Stimulated activated naive B cell treated with anti-CD40 and anti-IgM and Interleukin-4, amounts not matched to agents 10 μg/mL and 1 μg/mL and 100 μg/mL, for 72 hours (primary cell): ENCODE measurements at places on chromosomes 2 and 18.
A peak's percentile ranks its signal among the peaks of the same experiment; 100 is the strongest.

- H3K27ac ChIP-seq, result no peak overlapping the region
- peaks cover 5% of the 10 kb centered on the region for H3K27me3 ChIP-seq
- no peak for DNase-seq
These were observed 260.4 kb downstream of the ZNF516 start for GRCh38 chr18:76234676-76235060.

GRCh38 chr2:12127638-12128037 is 381.2 kb downstream of the LPIN1 start:
- peak overlapping the region; percentile 17 for H3K4me3 ChIP-seq
- no peaks in the 10 kb centered on the region for H3K36me3 ChIP-seq
- peak overlapping the region; percentile 15 for H3K27ac ChIP-seq
- DNase-seq, result no peak
- peaks cover 15% of the 10 kb centered on the region for H3K4me1 ChIP-seq

DNA sequence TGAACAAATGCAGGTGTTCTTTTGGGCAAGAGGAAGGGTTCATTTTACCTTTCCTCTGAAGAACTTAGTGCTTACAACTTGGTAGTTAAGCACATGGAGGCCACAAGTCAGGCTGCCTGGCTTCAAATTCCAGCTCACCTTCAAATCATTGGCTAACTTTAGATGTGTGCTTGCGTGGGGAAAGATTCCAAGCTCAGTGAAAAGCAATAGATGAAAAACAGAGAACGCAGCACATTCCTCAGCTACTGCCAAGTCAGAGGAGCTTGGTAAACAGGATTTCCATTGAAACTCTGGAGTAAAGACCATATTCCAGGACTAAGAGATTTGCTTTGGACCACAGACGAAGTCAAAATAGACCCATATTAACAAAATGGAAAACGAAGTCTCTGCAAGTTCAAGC is 96.3 kb upstream of the ASB18 start:
- no peaks in the 10 kb centered on the region for H3K36me3 ChIP-seq
- peaks cover 3% of the 10 kb centered on the region for H3K4me1 ChIP-seq
- H3K27ac ChIP-seq, result no peak overlapping the region
- no peak for DNase-seq
- H3K4me3 ChIP-seq, result no peak overlapping the region

GRCh38 chr2:125861461-125861860 is 794.5 kb upstream of the GYPC start:
- no peak overlapping the region for H3K27ac ChIP-seq
- H3K36me3 ChIP-seq, result no peaks in the 10 kb centered on the region
- H3K4me3 ChIP-seq, result no peak overlapping the region
- no peak for DNase-seq
- no peaks in the 10 kb centered on the region for H3K4me1 ChIP-seq

- H3K4me3 ChIP-seq, result no peak overlapping the region
- H3K27ac ChIP-seq, result no peak overlapping the region
- no peaks in the 10 kb centered on the region for H3K4me1 ChIP-seq
These were observed 2030.6 kb upstream of the CELF4 start for GRCh38 chr18:39596221-39596620.

DNA sequence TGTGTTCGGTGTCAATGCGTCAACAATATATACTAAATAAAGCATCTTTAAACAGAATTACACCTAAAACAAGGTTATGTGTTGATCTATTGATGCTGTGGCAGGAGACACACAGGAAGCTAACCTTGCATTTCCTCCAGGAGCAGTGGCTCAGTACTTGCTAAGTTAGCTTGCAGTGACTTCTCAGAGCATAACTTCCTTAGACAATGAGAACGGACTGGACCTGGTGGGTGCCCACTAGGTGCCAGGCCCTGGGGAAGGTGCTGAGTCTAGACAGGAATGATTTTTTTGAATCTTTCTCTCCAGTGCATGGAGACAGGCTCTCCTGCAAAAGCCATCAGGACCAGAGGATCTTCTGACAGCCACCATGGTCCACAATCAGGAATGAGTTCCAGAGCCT is 73.8 kb upstream of the MGAT4A start:
- H3K4me3 ChIP-seq, result no peak overlapping the region
- no peak overlapping the region for H3K27ac ChIP-seq
- H3K4me1 ChIP-seq, result no peaks in the 10 kb centered on the region
- no peaks in the 10 kb centered on the region for H3K36me3 ChIP-seq

GRCh38 chr2:199383021-199383420 is 74.7 kb downstream of the SATB2 start:
- no peaks in the 10 kb centered on the region for H3K27me3 ChIP-seq
- H3K27ac ChIP-seq, result no peak overlapping the region
- no peaks in the 10 kb centered on the region for H3K4me1 ChIP-seq
- no peak for DNase-seq
- no peak overlapping the region for H3K4me3 ChIP-seq
- H3K36me3 ChIP-seq, result no peaks in the 10 kb centered on the region

DNA sequence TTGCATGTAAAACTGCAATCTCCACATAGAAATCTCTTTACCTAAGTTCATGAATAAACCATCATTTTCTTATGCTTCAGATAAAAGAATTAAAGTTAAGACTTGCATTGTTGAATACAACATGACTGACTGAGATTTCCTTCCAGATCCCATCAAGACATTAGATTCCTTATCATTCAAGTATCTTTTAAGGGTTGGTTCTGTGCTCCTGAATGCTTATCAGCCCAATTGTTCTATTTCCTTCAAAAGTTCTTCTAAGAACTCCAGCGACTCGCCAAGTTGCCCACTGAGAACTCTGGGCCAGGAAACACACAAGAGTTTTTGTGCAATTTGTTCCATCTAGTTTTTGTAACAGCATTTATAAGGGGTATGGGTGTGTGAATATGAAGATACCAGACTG is 120.3 kb downstream of the RBMS1 start:
- no peak for DNase-seq
- H3K27me3 ChIP-seq, result no peaks in the 10 kb centered on the region
- peak overlapping the region; percentile 38 for H3K4me3 ChIP-seq
- H3K4me1 ChIP-seq, result peaks cover 37% of the 10 kb centered on the region
- peak overlapping the region; percentile 43 for H3K27ac ChIP-seq

DNA sequence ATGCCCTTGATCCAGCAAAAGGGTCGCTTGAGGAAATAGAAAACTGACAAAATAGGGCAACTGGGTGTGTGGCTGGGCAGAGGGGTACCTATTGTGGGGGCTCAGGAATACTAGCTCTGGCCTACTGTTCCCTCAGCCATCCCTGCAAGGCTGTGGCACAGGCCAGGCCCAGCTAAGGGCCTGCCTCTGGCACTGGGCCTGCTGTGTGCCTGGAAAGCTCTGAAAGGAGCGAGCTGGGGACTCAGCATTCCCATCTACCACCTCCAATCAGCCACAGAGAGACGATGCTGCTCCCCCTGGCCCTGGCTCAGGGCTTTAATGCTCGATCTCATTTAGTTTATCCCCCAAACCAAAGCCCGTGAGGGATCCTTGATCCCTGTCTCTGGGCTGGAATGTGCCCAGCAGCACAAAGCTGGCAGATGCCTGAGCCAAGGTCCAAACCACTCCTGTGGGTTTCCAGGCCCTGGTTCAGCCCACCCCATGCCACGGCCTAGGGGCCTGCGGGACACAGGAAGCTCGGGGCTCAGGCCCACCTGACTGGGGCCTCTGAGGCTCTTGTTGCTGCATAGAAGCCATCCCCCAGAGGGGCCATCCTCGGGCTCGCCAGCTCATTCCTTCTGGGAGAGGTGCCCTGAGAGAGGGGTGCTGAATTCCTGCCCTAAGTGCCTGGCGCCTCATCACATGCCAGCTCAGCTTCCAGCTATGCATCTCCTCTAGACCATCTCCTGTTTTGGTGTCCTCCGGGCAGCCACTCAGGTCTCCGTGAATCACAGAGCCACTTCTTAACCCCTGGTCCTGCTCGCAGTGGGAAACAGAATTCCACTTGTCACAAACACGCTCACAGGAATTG is 43.0 kb upstream of the KCNF1 start:
- H3K27ac ChIP-seq, result no peak overlapping the region
- H3K4me1 ChIP-seq, result peaks cover 14% of the 10 kb centered on the region
- no peak for DNase-seq
- H3K27me3 ChIP-seq, result peaks cover 11% of the 10 kb centered on the region
- peaks cover 5% of the 10 kb centered on the region for H3K36me3 ChIP-seq

- no peaks in the 10 kb centered on the region for H3K36me3 ChIP-seq
- H3K27ac ChIP-seq, result no peak overlapping the region
- DNase-seq, result no peak
- H3K27me3 ChIP-seq, result peaks cover 30% of the 10 kb centered on the region
These were observed 29.3 kb upstream of the FOXI3 start for GRCh38 chr2:88481691-88482336.

GRCh38 chr18:75314117-75314516 is 103.5 kb downstream of the TSHZ1 start:
- no peak overlapping the region for H3K27ac ChIP-seq
- H3K36me3 ChIP-seq, result no peaks in the 10 kb centered on the region
- H3K27me3 ChIP-seq, result peaks cover 39% of the 10 kb centered on the region
- no peaks in the 10 kb centered on the region for H3K4me1 ChIP-seq
- H3K4me3 ChIP-seq, result no peak overlapping the region

GRCh38 chr2:70991742-70992141 is 2.9 kb downstream of the TEX261 start:
- H3K27me3 ChIP-seq, result no peaks in the 10 kb centered on the region
- no peak overlapping the region for H3K4me3 ChIP-seq
- H3K36me3 ChIP-seq, result peaks cover 40% of the 10 kb centered on the region
- peaks cover 26% of the 10 kb centered on the region for H3K4me1 ChIP-seq
- peak overlapping the region; percentile 52 for H3K27ac ChIP-seq

- DNase-seq, result peak; percentile 27
- peak overlapping the region; percentile 98 for H3K27ac ChIP-seq
- H3K4me3 ChIP-seq, result peak overlapping the region; percentile 96
- peaks cover 28% of the 10 kb centered on the region for H3K4me1 ChIP-seq
- no peaks in the 10 kb centered on the region for H3K36me3 ChIP-seq
These were observed 32.8 kb downstream of the TTC32 start for GRCh38 chr2:19868701-19869580.

DNA sequence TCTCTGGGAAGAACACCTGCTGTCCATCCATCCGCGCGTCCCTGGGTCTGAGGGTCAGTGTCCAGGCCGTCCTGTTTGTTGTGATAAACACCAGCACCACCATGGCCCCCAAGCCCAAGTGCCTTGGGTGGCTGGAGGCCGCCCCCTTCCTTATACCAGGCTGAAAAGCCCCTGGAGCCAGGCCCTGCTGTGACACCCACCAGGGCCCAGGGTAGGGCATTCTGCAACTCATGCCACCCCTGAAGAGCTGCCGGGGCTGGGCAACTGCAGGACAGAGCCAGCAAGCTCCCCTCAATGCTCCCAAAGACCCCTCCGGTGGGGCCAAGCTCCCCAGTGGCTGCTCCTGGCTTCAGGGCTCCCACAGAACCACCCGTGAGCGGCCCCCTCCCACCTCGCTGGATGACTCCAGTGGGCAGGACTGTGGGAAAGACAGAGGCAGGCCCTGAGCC is 31.9 kb upstream of the SNED1 start:
- H3K4me3 ChIP-seq, result no peak overlapping the region
- no peak for DNase-seq
- no peak overlapping the region for H3K27ac ChIP-seq
- no peaks in the 10 kb centered on the region for H3K4me1 ChIP-seq
- H3K36me3 ChIP-seq, result no peaks in the 10 kb centered on the region

DNA sequence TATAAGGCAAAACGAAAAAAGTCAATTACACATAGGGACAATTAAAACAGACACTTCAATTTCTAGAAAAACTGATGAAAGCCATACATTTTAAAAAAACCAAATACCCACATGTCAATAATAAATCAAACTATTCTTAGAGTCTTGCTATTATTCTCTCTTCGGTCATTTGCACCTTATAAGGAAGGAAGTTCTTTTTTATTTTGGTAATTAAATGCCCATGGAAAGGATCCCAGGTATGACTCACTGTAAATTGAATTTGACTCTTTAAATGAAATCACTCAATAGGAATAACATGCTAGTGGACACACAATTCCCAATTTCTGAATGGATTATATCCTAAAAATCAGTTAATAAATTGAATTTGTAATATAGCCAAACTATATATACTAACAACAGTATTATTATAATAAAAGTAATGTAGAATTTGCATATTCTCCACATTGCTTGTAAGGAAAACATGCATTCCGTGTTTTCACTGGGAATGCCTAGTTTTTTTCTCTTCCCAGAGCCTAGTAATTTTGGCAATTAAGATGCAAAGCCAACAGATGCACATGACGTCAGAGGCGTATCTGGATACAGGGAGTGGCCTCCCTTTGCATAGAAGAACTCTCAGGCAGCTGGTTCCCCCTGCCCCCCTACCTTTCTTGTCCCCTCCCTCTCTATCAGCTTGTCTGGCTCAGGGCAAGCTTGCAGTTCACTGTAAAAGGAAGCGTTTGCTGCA is 153.5 kb upstream of the PGAP1 start:
- no peaks in the 10 kb centered on the region for H3K27me3 ChIP-seq
- peaks cover 50% of the 10 kb centered on the region for H3K36me3 ChIP-seq
- H3K4me3 ChIP-seq, result no peak overlapping the region
- H3K4me1 ChIP-seq, result no peaks in the 10 kb centered on the region
- DNase-seq, result no peak

GRCh38 chr2:108169982-108170625 is 69.7 kb upstream of the SULT1C3 start:
- H3K36me3 ChIP-seq, result no peaks in the 10 kb centered on the region
- no peak overlapping the region for H3K27ac ChIP-seq
- DNase-seq, result no peak
- H3K4me1 ChIP-seq, result no peaks in the 10 kb centered on the region
- H3K27me3 ChIP-seq, result no peaks in the 10 kb centered on the region

DNA sequence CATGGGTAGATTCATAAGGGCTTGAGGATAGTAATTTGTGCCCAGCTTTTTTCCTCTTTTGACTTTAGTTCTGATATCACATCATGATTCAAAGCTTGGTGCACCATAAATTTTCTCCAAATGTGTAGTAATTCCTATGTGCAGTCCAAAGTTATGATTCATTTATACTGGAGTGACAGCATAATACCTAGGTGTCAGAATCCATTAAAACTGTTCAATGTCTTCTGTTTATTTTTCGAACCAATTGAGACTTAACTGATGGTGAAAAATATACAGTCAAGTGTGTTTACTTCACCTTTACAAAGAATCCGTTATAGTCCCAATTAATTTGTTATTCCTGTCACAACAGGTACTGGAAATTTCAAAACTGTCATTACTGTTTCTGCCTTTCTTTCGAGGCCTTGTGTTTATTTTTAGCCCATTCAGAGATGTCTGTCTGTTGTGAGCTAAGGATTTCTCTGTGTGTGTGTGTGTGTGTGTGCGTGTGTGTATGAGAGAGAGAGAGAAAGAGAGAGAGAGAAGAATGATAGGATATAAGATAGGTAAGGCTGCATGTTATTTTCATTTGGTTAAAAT is 389.7 kb upstream of the ATP5MC3 start:
- no peaks in the 10 kb centered on the region for H3K36me3 ChIP-seq
- no peaks in the 10 kb centered on the region for H3K27me3 ChIP-seq
- DNase-seq, result no peak
- no peak overlapping the region for H3K4me3 ChIP-seq

GRCh38 chr2:214750529-214750928 is 59.0 kb downstream of the BARD1 start:
- peaks cover 35% of the 10 kb centered on the region for H3K36me3 ChIP-seq
- no peak for DNase-seq
- peaks cover 12% of the 10 kb centered on the region for H3K4me1 ChIP-seq
- no peaks in the 10 kb centered on the region for H3K27me3 ChIP-seq
- H3K27ac ChIP-seq, result no peak overlapping the region
